ENCODE measurements at places on chromosomes 7 and 10. TPM values are rescaled to one million over a fixed set of nuclear protein-coding genes. Genes with fewer than 3 reads are reported as not detected.

The CDK1 gene
- total RNA-seq = 44.6 TPM

The HOXA6 gene
- total RNA-seq = 0.42 TPM

The RBP3 gene
- total RNA-seq = not detected

The SFTPD gene
- not detected for total RNA-seq

The NPY4R gene
- not detected for total RNA-seq

The PCGF6 gene
- 14.9 TPM for total RNA-seq

The AZGP1 gene
- not detected for total RNA-seq

The NPC1L1 gene
- not detected for total RNA-seq

The PTER gene
- total RNA-seq = 6.4 TPM

The CALHM1 gene
- not detected for total RNA-seq

The UCMA gene
- total RNA-seq = not detected

The OPN4 gene
- not detected for total RNA-seq

The PRF1 gene
- total RNA-seq = not detected

The ZNF727 gene
- total RNA-seq = not detected

The POLL gene
- 11.6 TPM for total RNA-seq

The CPVL gene
- not detected for total RNA-seq

The LARP4B gene
- 39.5 TPM for total RNA-seq

The PCLO gene
- under 0.01 TPM for total RNA-seq

Data from pulmonary artery endothelial cell (primary cell).